ENCODE measurements at places on chromosomes 2 and 18.

DNA sequence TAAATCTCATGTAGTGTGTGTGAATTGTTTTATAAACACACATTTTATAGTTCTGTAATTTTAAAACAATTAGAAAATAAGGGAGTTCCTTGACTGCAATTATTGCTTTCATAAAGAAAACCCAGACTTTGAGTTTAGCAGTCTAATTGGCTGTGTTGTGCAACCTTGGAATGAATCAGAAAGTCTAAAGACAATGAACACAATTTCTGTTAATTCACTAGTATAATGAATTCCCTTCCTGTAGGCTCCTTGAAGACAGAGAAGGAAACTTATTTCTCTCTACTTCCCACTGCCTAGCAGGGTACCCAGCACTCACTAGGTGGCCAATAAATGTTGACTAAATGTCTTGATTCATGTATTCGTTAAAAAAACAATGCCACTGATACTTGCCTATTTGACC, 79.9 kb downstream of the ANTXR1 start:
- DNase-seq = no peak

GRCh38 chr18:79862562-79862961, 64.8 kb downstream of the KCNG2 start:
- no peak for DNase-seq

DNA sequence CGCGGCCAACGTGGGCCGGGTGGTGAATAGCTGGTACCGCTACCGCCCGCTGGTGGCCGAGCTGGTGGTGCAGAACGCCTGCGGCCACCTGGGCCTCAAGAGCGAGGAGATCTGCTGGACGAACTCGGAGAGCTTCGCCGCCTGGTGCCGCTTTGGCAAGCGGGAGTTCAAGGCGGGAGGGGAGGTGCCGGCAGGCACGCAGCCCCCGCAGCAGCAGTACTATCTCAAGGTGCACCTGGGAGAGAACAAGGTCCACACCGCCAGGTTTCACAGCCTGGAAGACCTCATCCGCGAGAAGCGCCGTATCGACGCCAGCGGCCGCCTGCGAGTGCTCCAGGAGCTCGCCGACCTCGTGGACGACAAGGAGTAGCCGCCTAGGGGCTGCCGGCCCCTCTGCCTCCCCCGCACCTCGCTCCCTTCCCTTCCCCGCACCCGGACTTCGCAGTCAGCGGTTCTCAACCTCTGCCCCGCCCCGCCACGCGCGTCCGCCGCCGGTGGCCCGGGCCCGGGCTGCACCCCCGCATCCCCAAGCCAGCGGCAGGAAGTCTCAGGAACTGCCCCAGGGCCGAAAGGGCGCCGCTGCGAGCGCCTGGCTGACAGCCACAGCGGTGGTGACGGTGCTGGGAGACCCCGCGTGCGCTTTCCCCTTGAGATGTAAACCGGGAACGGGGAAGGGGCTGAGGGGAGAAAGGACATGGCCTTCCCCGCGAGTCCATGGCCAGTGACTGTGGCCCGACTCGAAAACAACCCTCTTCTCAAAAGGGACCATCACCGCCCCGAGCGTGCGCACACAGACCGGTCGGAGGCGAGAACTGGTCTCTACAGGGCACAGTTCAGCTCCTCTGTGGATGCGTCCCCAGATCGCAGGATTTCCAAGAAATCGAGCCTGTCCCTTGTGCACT, 2.2 kb downstream of the LRATD1 start:
- DNase-seq = peak; percentile 91

GRCh38 chr2:67290451-67291290, 106.5 kb upstream of the ETAA1 start:
- DNase-seq = no peak

GRCh38 chr2:239262484-239263230, 138.2 kb downstream of the HDAC4 start:
- no peak for DNase-seq

DNA sequence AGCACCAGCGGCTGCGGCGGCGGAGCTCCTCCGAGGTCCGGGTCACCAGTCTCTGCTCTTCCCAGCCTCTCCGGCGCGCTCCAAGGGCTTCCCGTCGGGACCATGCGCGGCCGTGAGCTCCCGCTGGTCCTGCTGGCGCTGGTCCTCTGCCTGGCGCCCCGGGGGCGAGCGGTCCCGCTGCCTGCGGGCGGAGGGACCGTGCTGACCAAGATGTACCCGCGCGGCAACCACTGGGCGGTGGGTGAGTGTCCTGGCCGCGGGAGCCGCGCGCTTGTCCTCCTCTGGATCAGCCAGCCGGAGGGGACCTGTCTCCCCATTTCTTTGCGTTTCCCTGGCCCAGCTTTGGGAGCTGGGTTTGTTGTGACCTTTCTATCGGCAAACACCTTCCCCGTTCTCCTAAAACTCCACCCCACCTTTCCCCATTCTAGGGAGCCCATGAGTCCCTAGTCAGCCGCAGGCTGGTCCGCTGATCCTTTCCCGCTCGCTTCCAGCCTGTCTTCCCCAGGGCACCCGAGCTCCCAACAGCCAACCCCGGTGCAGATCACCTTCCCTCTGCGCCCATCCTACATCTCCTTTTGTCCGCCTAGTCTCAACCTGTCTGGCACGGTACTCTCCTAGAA, 316 bp downstream of the GRP start:
- DNase-seq = peak; percentile 42

GRCh38 chr2:16047701-16048100, 107.4 kb downstream of the MYCN start:
- DNase-seq = no peak

DNA sequence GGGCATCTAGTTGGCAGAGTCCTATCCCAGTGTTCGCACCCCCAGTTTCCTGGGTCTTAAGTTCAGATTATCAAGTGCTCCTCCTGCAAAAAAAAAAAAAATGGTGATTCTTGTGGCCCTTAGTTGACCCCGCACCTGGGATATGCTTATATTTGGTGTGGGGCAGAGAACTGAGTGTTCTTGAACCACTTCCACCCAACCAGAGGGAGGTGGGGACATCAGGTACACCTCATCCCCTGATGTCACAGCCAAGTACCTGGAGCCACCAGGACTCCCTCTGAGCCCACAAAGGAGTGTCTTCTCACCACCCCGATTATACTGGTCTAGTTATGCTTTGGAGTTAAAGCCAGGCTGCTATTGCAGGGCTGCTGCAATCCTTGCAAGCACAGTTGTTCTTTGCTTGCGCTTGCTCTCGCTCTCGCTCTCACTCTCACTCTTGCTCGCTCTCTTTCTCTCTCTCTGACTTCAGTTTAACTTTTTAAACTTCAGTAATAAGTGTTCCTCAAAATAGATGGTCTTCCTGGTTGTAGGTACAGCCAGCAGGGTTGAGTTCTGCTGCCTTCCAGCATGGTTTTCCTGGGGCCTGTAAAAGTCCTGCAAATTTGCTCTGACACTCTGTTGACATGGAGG, 265.7 kb downstream of the NEDD4L start:
- no peak for DNase-seq

- no peak for DNase-seq
These were observed 199.5 kb upstream of the RGPD4 start for GRCh38 chr2:107627164-107627563.

DNA sequence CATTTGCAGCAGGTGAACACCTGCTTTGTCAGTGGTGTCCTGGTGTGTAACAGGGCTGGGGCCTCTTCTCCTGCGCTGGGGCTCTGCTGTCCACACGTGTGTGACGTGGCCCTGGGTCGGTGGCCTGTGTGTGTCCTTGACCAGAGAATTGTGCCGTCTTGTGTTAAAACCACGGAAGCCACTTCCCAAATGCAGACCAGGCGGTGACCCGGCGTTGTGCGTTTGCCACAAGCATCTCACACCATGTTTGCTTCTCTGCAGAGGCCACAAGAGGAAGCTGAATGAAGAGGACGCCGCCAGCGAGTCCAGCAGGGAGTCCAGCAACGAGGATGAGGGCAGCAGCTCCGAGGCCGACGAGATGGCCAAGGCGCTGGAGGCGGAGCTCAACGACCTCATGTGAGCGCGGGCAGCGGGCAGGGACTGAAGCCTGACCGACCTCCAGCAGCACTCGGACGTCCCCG, 44.3 kb upstream of the KCNG2 start:
- no peak for DNase-seq

GRCh38 chr2:109348671-109349502, 219.9 kb downstream of the SH3RF3 start:
- no peak for DNase-seq

GRCh38 chr2:39141334-39142271, 20.8 kb upstream of the SOS1 start:
- DNase-seq = peak; percentile 94

- no peak for DNase-seq
These were observed 464.6 kb upstream of the HS6ST1 start for GRCh38 chr2:128783193-128783671.

GRCh38 chr2:70087702-70088597, 673 bp downstream of the PCBP1 start:
- DNase-seq = peak; percentile 56

DNA sequence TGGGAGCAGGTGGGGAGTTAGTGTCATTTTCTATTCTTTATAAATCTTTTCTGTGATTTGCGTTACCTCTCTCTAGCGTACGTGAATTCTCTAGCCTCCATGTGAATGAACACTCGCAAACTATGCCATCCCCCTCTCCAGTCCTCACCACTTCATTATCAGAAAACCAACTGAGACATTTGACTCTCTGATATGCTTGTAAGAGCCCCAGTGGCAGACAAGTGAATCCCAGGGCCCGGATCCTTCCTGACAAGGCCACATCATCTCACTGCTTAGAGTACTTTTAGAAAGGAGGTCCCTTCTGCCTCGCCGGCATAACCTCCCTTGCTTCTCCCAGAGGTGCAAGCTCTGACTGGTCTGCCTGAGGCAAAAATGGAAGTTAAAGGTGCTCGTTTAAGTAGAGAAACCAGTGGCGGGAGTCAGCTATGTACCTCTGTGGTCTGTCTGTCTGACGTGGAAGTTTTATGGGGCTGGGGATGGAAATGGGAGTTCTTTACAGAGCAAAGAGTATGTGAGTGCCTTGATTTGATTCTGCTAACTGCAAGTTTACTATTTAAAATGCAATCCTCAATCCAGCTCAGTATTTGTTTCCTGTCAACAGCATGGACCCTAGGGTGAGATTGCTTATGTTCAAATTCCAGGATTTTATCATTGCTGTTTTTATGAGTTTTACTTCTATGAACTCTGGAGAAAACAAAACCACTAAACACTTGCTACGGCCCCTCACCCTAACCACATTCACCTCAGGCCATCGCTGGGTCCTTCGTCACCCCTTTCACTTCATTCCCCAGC, 114.9 kb upstream of the MSTN start:
- no peak for DNase-seq

GRCh38 chr2:160010361-160011145, 51.9 kb downstream of the PLA2R1 start:
- DNase-seq = no peak

DNA sequence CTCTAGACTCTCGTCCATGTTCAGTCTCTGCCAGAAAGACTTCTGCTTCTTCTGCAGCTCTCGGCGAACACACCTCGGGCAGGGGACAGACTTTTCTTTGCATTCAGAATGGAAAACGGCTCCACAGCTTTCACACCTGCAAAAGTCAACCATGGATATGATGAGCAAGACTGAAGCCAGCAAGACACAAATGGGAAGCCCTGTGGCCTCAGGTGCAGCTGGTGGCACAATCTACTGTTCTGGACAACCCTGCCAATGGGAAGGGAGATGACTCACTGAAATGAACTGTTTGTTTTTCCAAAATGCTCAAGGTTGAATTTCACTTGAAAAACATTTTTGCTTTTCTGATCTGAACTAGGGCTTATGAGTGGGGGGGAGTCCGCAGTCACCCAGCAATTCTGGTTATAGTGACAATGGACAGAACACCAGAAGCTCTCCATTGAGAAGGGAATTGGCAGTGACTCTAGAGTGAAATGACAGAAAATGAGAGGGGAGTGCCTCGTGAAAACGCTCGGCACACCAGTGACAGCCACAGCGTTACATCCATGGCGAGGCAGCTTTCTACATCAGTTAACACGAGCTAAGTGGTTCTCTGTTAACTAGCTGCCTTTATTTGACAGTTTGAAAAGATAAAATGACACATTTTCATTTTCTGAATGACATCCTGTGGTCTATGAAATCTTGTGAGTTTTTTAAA, 58.8 kb upstream of the FZD5 start:
- no peak for DNase-seq

- no peak for DNase-seq
These were observed 65.7 kb upstream of the SMAD2 start for GRCh38 chr18:47996091-47996541.

DNA sequence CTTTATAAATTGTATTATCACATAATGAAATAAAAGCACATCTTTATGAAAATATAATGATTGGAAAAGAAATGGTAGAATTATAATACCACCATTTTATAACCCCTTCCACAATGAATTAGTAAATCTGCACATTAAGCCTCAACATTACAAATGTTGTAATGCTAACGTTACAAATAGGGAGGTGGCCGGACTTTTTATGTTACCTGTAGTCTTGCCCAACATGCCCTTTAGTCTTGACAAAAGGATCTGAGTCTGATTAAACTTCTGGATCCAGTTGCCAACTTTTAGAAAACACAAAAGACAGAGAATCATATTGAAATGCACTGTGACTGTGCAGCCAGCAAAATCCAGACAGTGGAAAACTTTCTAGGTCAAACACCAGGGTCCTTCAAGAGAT, 617.3 kb downstream of the KCNJ3 start:
- DNase-seq = no peak

DNA sequence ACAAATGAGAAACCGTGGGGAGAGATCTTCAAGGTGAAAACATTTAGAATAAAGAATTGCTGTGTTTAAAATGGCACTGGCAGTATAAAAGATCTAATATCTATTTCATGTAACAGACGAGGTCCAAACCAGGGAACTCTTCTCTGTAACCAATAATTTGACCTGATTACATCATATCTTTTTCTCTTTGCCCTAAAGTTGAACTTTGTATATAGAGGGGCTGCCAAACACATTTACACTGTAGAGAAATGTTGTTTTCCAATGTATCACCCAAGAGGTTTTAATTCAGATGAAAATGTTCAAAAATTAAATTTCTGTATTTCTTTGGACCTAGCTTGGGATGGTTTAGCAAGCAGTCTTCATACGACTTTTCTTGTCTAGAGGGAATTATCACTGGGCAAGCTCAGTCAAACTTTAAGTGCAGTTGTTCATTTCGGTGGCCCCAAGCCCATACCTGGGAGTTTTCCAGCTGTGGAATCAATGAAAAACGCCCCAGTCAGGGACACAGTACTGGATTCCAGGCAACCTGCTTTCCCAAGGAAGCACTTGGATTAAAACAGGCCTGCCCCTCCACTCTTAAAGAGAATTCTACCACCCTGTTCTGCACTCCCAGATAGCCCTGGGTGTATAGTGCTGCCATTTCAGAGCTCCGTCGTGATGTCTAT, 208.5 kb upstream of the FN1 start:
- no peak for DNase-seq

DNA sequence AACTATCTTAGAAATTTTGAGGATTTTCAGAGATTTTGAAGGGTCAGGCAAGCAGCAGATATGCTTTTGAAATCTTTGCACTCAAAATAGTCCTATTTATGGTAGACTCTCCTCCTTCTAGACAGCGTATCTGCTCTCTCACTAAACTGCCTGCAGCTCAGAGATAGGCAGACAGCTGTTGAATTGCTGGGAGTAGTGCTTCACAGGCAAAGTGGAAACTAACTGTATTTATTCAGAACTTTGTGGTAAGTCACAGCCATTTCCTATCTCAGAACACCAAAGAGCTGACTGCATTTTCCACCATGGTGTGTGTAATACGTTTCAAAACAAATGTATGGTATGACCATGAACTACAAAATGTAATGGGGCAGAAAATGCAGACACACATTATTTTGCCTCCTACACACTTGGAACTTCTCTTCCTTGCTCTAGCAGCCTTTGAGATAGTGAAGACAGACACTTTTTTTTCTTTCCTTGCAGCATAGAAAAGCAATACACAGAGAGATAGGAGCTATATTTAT, 352.4 kb downstream of the LRP1B start:
- no peak for DNase-seq
